CD8-positive, alpha-beta memory T cell (primary cell): ENCODE measurements at places on chromosomes 12 and 14. TPM values are rescaled to one million over a fixed set of nuclear protein-coding genes. Genes with fewer than 3 reads are reported as not detected.

PGF gene
- not detected for total RNA-seq

RNASE3 gene
- not detected for total RNA-seq

SLIRP gene
- total RNA-seq = 162 TPM

HCAR1 gene
- total RNA-seq = 0.13 TPM

SYNDIG1L gene
- not detected for total RNA-seq

AHNAK2 gene
- not detected for total RNA-seq

MYF5 gene
- total RNA-seq = not detected

CCDC38 gene
- 0.46 TPM for total RNA-seq

METAP2 gene
- total RNA-seq = 129 TPM

DNA sequence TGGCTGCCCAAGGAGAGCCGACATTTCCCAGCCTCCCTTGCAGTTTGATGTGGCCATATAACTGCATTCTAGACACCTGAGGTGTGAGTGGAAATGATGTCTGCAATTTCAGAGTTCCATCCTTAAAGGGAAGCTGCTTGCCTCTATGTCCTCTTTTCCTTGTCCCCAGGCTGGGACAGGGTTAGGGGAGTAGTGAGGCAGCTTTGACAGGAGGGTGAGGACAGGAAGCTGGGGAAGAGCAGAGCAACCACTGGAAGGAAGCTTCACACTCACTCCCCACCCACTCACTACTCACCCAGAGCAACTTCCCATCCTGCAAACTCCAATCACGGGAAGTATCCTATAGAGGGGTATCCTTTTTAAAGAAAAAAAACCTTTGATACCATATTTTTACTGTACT, 28.9 kb upstream of the LTA4H start:
- no peak for DNase-seq

DNA sequence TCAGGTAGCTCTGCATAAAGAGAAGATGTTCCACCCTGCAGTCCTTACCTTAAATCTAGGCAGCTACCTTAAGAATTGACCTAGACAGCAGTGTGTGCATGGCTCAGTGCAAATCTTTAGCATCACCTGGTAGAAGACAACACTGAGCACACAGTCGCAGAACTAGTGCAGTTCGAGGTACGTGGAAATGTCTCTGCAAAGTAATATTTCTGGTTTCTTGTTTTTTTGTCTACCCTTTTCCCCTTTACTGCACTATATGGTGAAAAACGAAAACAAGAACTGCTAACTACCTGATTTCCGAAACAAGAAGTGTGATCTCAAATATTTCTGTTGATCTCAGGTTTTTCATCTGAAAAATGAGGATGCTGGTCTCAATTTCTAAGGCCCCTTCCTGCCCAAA, 82.5 kb downstream of the ETV6 start:
- no peak for DNase-seq

GRCh38 chr14:53470351-53471043, 317.4 kb upstream of the DDHD1 start:
- no peak for DNase-seq

- no peak for DNase-seq
Measured at GRCh38 chr14:104586832-104587620, 7.5 kb downstream of the C14orf180 start.

GRCh38 chr14:100606687-100607610, 19.7 kb upstream of the BEGAIN start:
- DNase-seq = no peak

DNA sequence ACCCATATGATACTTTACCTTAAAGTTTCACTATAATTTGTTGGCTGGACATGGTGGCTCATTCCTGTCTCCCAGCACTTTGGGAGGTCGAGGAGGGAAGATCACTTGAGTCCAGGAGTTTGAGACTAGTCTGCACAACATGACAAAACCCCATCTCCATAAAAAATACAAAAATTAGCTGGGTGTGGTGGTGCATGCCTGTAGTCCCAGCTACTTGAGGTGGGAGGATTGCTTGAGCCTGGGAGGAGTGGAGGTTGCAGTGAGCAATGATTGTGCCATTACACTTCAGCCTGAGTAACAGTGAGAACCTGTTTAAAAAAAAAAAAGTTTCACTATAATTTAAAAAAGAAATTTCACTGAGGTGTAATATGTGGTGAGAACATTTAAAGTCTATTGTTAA, 21.2 kb downstream of the DERA start:
- no peak for DNase-seq

DNA sequence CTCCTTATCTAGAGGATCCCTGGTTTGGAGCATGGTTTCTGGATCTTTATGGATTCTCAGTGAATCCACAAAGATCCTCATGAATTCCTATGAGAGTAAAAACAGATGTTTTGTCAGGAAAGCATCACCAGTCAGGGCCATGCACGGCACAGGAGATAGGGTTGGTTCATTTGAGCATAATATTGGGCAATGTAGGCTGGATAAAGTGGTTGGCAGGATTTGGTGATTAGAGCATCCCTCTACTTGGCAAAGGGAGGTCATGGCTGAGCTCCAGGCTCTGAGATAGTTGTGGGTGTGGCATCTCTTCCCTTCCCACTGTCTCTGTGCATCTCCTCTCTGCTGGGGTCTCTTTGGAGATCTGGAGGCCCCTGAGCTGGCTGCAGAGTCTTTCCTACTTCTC, 149.8 kb downstream of the DACT1 start:
- no peak for DNase-seq

GRCh38 chr14:95011445-95012006, 145.8 kb downstream of the DICER1 start:
- no peak for DNase-seq

GRCh38 chr14:22796087-22796707, 19.0 kb downstream of the SLC7A7 start:
- no peak for DNase-seq

GRCh38 chr14:73267474-73267873, 30.2 kb downstream of the PAPLN start:
- no peak for DNase-seq

- no peak for DNase-seq
Measured at GRCh38 chr12:82055391-82055790, 296.2 kb upstream of the PPFIA2 start.

- DNase-seq = no peak
Measured at GRCh38 chr12:115740586-115741155, 536.8 kb downstream of the MED13L start.

DNA sequence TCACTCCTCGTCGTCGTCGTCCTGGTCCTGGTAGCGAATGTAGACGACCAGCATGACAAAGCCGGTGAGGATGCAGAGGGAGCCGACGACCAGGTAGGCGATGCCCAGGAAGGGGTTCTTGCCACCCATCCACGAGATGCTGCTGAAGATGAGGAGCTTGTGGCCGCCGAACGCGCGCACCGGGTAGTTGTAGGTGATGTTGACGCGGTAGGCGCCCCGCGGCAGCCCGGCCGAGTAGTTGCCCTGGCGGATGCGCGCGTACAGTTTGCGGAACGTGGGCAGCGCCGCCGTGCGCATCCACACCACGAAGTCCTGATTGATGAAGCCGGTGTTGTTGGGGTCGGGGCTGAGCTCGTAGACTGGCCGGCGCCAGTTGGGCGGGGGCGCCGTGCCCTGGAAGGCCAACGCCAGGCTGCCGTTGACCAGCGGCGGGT, 1.0 kb downstream of the TMEM30B start:
- peak; percentile 12 for DNase-seq

DNA sequence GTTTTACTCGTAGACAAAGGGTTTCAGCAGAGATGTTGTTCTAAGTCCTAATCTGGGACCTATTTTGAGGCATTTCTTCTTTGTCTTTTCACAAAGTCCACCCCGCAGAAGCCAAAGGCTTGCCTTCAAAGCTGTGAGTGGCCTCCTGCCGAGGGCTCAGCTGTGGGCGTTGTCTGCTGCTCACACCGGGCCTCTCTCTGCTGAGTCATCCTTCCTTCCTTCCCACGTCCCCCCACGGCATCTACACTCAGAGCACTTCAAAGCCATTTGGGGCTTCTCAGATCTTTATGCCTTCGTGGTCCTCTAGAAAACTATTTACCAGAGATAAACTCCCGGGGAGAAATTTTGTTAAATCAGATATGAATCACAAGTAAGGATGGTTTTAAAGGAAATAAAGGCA, 115.9 kb upstream of the TMPO start:
- DNase-seq = peak; percentile 30

DNA sequence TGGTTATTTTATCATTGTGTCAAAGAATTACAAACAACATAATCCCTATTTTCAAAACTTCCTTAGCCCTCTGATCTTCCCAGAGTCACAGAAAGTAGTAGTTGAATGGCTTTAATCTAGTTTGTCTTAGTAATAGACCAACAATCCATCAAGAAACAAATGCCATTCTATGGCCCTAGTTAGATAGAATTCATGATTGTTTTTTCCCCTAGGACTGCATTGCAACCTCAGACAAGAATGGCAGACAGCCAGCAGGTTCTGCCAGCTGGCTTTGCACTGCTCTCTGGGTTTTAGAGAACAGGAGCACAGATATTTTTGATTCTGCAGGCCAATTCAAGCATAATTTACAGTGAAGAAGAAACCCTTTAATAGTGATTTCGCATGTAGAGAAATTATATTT, 33.8 kb downstream of the SYT1 start:
- no peak for DNase-seq

- DNase-seq = no peak
Measured at GRCh38 chr12:98469109-98469508, 46.3 kb upstream of the TMPO start.

- no peak for DNase-seq
Measured at GRCh38 chr12:121495746-121496145, 85.1 kb downstream of the KDM2B start.

GRCh38 chr12:57736741-57737466, 1.6 kb downstream of the AGAP2 start:
- no peak for DNase-seq

DNA sequence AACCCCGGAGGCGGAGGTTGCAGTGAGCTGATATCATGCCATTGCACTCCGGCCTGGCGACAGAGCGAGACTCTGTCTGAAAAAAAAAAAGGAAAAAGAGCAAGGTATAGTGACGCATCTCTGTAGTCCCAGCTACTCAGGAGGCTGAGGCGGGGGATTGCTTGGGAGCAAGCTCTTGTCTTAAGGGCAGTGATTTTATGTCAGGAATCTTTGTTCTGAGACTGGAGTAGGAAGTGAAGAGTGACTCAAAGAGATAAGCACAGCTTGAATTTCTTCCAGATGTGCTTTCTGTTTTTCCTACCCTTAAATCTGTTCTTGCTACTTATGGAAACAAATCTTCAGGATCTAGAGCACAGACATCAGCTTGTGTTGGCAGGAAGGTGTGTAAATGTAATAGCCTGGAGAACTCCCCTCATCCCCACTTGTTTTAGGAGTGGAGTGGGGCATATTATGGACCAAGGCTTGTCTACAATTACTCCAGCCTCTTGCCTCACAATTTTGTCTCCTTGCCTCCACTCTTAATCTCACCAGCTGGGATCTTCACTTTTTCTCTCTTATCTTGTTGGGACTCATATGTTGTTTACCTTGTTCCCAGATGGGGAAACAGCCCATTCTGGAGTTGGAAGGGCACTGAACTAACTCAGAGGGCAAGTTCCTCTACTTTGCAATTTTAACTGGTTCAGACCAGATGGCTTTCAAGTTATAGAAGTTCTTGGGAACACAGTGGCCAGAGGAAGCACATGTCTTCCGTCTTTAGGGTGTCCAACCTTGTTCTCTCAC, 7.5 kb downstream of the TMED2 start:
- no peak for DNase-seq

GRCh38 chr12:99170037-99170436, 477.5 kb upstream of the GARIN6 start:
- DNase-seq = no peak

DNA sequence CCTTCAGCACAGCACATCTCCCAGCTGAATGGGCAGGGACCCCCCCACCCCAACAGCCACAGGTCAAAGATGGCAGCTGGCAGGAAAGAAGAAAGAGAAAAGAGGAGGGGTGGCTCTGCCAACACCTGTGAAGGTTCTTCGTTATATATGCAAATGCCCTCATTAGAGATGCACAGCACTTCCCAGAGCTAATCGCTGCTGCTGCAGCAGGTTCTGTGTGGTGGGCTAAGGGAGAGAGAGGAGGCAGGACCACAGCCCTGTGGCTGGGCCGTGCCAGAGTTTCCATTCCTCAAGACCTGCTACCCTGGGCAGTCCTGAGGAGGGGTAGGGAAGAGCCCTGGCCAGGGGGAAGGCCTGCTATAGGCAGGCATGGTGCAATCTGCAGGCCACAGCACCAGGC, 28.7 kb downstream of the SMUG1 start:
- no peak for DNase-seq

DNA sequence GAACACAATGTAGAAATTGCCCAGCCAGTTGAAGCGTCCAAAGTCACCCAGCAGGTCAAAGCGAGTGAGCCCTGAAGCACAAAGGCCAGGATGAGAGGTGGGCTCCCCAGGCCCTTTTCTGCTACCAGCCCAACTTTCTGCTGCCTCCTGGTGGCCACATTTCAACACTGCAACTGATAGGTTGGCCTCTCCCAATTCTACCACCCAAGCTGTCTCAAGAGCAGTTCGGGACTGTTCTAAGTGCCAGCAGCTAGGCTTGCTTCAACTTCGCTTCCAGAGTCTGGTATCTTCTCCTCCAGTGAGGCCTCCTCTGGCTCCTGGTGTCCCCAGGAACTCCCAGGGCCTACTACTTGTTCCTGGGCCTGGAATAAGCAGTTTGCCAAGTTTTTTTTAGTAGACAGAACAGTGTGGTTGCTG, 3.4 kb upstream of the DHH start:
- DNase-seq = peak; percentile 43

DNA sequence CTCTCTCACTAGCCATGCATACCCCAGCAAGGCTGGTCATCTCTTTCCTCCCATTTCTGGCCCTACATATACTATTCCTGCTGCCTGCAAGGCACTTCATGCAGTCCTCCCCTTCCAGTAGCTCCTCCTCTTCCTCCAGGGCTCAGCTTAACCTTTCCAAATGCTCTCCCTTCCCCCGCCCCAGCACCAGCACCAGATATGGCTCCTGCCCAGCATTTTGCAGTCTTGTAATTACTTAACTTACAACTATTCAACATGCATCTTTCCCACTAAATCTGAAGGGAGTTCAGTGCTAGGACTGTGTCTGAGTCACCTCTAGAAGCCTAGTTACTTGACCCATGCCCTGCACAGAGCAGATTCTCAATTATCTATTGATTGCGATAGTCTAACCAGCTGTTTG, 1.8 kb upstream of the FBXO21 start:
- no peak for DNase-seq
